ENCODE measurements at places on chromosomes 13 and 19.
A peak's percentile ranks its signal among the peaks of the same experiment; 100 is the strongest.

DNA sequence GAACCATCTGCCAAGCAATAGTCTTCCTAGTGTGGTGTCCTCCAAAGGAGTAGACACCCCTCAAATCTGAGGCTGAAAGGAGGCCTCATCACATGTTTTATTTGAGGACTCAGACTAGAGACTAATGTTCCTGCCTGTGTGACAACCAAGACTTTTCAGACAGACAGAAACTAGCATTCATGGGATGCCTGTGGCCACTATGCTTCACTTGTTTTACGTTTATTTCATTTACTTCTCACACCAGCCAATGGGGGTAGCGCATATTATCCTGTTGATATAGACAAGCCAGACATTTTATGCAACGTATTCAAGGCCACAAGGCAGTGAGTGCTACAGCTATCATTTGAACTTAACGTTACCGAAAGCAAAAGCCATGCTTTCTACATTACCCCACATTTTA lies 391.7 kb upstream of the HTR2A start:
- peak; percentile 52 for DNase-seq

GRCh38 chr19:38695832-38696728 lies 48.2 kb downstream of the CAPN12 start:
- no peak for DNase-seq

DNA sequence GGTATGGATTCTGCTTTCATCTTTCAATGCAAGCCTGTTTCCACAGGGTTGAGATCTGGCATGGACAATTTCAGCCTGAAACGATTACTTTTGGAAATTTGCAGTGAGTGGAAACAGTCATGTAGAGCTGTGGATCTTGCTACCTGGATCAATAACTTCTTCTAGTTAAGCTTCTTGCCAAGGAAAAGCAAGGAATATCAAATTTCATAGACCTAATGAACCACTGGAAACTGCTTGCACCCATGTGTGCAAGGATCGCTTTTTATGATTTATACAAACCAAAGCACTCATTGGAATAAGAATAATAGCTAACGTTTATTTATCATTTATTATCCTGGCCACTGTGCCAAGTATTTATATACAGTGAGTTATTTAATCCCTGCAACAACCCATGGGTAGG lies 392.8 kb downstream of the KCNRG start:
- DNase-seq: no peak

DNA sequence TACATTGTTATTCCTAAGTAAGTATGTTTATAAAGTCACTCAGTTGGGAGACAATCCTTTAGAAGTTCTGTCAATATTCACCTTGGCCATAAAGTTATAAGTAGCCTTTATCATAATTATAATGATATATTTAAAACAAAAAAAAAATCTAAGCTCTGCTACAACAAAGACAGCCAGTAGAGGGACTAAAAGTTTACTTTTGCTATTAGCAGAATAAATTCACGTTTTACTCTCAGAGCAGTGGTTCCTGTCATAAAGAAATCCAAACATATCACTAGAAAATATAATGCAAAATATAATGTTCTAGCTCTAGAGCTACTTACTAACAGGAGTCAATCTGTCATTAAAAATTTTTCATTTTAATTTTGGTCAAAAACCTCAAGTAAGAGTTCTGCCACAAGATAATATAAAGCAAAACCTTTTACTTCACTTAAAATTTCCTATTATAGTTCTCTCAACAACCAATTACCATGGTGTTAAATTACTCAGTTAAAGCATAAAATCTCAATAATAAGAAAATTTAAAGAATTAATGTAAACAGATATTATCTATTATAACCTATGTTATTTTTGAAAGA lies 17.7 kb downstream of the INTS6 start:
- peak; percentile 35 for DNase-seq

GRCh38 chr13:109101550-109102144 lies 472.2 kb downstream of the MYO16 start:
- no peak for DNase-seq

DNA sequence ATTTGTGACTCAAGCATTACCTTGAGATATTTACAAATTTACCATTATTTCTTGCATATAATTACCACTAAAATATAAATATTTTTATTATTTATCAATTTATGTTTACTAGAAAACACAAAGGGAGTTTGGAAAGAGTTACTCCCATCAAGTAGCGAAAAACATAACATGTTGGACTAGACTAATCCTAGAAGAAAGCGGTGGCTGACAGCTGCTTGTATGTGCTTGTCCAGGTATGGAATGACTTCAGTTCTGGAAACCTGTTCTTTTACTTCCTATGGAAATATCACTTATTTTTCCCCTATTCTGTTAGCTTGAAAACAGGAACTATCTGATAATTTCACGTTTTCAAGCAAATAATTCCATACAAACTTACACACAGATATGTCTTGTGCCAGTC lies 28.5 kb downstream of the SLITRK1 start:
- DNase-seq: no peak

Measured in kidney tubule cell (primary cell).